ENCODE measurements at places on chromosomes 7 and 10.
A peak's percentile ranks its signal among the peaks of the same experiment; 100 is the strongest.

DNA sequence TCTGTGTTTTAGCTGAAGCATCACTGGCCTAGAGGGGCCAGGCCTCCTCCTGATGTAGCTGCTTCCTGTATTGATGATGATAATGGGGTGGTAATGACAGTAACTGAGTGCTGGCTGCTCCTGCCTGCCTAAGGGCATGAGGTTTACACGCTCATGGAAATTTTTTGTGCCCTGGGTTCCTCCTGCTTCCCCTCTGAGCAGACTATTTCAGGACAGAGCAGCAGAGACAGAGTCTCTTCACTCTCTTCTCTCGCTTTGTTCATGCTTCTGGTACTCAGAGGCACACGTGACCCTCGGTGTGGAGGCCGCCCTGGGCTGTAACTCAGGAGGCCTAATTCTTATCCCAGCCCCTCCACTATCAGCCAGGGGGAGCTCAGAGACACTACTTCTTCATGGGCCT lies 27.9 kb downstream of the LRRC20 start:
- no peak for DNase-seq

DNA sequence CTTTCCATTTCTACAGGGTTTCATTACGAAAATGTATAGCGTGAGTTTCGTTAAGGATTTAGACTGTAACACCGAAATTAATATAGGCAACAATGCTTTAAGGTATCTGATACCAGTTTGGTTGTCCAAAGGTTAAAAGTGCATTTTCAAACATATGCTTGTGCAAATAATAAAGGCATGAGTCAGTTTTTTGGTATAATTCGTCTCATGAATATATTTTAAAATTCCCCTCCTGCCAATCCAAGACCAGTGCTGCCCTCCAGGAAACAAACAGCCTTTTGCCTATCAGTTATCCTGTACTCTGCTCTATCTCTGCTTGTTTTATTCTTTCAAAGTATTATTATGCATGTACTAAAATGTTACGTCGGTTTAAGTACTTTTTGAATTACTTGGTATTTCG lies 2.0 kb downstream of the LCOR start:
- no peak for DNase-seq

DNA sequence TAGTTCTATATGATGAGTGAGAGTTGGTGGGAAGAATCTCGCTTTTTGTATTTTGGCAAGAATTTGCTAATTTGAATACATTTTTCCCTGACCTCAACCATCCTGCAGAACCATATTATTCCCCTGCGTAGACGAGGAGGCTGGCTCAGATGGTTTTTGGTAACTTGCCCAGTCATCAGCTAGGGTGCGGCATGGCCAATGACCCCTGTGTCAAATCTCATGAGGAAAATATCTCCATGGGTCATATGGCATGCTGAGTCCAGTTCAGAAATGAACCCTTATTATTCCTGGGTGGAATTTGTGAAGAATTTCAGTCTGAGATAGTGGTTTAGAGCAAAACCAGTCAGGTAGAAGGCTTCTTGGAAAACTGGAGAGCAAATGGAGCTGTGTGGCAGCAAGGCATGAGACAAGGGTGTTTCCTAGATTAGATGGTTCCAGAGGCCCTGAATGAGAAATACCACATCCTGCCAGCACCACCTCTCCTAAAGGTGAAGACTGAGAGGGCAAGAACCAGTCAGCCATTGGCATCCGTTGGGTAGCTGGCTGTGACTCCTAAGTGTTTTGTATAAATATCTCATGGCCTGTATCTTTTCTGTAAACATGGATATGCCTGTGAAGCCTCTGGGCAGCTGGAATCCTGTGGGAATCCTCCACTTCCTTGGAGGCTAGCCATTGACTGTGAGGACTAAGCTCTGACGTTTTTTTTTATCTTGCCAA lies 5.8 kb upstream of the UPP1 start:
- DNase-seq: no peak

DNA sequence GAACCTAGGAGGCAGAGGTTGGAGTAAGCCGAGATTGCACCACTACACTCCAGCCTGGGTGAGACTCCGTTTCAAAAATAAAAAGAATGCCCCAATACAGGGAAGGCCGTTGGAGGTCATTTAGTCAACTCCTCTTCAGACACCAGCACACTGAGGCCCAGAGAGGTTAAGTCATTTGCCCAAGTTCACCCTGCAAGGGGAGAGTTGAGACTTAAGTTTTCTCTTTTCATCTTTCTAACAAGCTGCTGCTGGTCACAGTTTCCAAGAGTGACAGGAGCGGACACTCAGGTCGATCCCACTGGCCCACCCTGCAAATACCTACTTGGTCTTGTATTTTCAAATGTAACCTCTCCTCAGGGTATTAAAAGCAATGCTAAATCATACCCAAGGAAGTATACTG lies 30.4 kb upstream of the VCL start:
- DNase-seq: no peak

DNA sequence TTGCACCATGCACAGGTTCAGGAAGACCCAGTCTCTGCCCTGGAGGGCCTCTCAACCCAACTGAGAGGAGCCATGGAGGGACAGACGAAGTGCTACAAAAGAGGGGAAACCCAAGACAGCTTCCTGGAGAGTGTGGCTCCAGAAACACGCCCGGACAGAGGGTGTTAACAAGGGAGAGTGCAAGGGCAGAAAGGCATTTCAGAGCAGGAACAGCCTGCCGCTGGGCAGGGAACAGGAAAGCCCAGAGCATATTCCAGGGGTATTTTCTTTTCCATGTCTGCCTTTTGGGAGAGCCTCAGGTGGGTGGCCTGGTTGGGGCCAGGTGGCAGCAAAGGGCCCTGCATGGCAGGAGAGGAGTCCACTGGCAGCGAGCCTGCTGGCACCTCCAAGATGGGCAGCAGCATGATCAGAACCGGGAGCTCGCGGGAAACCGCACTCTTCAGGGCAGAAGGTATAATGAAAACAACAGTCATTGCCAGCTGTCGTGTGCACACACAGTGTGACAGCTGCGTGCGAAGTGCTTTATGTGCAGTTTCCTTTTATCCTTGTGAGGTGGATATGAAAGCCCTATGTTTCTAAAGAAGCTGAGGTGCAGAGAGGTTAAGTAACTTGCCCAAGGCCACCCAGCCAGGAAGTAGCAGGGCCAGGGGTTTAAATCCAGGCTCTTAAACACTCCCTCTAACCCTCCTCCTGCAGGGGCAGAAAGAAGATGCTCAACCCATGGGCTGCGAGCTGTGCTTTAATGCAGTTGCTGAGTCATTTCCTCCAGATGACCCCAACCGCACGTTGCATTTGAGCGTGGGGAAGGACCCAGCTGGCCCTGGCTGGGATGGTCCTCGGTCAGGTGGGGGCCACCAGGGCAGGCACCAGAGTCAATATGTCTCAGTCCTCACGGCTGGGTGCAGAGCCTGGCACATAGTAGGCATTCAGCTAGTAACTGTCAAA lies 128.6 kb downstream of the OAT start:
- peak; percentile 30 for DNase-seq

- DNase-seq: no peak
These were observed 91.4 kb downstream of the CCDC71L start for GRCh38 chr7:106569500-106569929.

DNA sequence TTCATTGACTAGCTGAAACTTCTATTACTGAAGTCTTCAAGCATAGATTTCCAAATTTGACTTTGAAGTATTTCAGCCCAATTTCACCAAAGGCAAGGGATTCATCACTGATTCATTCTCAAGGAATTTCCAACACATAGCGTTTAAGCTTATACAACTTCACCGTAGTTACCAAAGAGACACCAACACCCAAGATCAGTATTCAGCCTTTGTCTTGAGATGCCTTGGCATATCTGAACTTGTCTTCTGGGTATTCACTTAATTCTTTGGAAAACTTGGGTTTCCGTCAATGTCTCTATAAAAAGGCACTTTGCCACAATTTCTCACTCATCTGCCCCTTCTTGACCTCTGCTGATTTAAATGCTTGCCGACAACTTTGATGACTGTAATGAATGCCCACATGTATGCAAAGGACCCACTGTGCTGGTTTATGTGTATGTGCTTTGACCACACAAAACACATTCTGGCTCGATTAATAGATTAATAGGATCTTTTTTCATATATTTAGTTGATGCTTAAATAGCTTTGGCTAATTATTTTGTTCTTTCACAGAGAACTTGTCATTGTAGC lies 49.6 kb downstream of the TES start:
- no peak for DNase-seq

DNA sequence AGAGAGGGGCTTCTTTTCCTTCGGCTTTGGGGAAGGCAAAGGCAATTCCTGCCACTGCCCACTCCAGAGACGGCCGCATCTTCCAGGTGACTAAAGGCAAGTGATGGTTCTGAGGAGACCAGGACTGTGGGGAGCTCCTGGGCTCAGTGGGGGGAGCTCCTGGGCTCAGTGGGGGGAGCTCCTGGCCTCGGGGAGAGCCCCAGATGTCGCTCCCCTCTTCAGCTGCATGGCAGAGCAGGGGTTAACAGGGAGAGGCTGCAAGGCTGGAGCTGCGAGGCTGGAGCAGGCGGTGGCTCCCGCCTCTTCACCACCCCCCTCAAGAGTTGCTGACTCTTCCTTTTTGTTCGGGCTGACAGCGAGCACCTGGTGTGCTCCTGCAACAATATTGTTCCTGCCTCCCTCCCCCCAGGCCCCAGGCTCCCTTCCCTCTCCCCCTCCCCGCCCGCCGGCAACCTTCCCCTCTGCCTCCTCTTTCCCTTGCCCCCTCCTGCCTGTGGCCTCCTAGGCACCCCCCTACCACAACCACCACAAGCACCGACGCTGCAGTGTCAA lies 56.3 kb upstream of the LBX1 start:
- no peak for DNase-seq

DNA sequence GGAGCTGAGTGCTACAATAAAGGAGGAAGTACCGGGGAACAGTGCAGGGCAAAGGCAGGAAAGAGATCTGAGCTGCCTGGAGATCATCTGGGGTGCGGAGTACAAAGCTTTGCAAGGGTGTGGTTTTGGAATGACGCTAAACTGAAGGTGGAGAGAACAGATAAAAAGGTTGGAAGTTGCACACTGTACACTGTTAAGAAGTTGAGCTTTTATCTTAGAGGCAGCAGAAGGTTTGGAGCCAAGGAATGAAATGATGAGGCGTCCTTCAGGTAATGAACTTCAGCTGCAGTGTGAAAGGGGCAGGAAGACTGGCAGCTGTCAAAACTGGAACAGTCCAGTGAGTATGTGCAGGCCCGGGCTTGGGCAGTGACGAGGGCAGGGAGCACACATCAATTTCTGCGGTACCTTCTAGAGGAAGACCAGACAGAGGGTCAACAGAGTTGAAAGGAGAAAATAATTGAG lies 7.2 kb upstream of the ANKRD61 start:
- DNase-seq: peak; percentile 49

DNA sequence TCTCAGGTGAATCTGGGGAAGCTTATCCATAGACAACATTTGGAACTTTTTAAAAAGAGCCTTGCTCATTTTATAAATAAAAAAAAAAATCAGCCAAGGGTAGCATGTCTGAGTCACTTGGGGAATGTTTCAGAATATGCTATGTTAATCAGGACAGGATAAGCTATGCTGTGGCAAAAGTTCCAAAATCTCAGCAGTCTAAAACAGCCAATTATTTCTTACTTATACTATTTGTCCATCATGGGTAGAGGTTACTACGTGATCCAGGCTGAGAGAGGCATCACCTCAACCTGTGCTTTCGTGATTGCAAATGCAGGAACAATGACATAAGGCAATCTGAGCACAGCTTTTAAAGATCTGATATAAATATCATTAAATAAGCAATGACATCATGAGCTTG lies 6.5 kb downstream of the SLC13A1 start:
- DNase-seq: no peak

DNA sequence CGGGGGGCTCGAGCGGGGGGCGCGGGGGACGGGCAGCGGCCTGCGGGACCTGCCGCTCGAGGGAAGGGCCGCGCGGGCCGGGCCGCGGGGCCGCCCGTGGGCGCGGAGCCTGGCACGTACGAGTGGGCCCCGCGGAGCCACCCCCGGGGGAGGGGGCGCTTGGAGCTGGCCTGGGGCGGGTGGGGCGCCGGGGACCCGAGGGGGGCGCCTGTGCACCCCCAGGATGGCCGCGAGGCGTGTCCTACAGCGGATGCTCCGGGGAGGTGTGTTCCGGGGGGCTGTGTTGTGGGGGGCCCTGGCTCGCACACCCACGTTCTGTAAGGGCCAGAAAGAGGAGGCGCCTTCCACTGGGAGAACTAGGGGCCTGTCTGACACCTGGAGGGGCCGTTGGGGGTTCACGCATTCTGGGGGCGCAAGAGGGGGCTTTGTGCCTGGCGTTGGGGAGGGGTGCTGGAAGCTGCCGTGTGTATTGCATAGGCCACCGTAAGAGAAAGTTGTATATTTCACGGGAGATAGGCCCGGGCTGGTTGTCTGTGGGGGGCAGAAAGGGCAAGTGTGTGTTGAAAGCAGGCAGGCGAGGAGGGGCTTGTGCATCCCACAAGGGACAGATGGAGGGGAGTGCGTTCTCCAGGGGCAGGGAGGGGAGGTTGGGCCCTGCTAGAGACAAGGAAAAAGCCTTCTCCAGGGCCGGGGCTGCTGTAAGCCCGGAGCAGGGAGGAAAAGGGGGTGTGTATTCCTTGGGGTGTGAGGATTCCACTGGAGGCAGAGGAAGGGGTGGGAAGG lies 663 bp downstream of the VPS37D start:
- DNase-seq: no peak

GRCh38 chr10:3787016-3787400 lies 2.0 kb upstream of the KLF6 start:
- DNase-seq: no peak

DNA sequence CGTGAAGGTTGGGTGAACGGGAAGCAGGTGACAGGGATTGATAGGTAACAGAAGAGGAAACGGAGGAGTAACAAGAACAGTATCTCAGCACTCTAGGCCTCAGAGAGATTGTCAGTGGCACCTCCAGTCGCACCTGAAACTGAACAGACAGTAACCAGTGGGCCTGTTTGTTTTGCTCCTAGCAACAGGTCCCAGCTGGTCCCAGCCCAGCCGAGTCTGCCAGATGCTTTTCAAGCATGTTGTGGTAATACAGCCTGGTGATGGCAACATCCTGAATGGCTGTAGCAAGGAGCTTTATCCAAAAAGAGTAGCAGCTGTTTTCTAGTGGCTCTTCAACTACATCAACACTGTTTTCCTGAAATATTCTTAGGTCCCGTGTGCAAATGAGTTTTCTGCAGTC lies 4.7 kb downstream of the CACNB2 start:
- peak; percentile 23 for DNase-seq

- no peak for DNase-seq
These were observed 699.1 kb downstream of the SUGCT start for GRCh38 chr7:40833888-40834234.

GRCh38 chr7:148681821-148682220 lies 16.9 kb upstream of the CUL1 start:
- no peak for DNase-seq

GRCh38 chr7:66379542-66380160 lies 174.5 kb downstream of the TPST1 start:
- DNase-seq: no peak

GRCh38 chr7:125059861-125060456 lies 130.3 kb upstream of the POT1 start:
- no peak for DNase-seq

- no peak for DNase-seq
These were observed 216.1 kb upstream of the STEAP4 start for GRCh38 chr7:88522771-88523293.

Data from left colon (tissue), 2 donors.